ENCODE measurements at places on chromosomes 13 and 19. TPM values are rescaled to one million over a fixed set of nuclear protein-coding genes. Genes with fewer than 3 reads are reported as not detected.

Gene ATXN8OS
- not detected for total RNA-seq

Gene IRGC
- not detected for total RNA-seq

Gene C2CD4C
- total RNA-seq: 0.26 TPM

Gene THSD8
- not detected for total RNA-seq

Gene CYP4F2
- under 0.01 TPM for total RNA-seq

Gene C19orf33
- total RNA-seq: 266 TPM

Gene IGFL2
- total RNA-seq: 2.4 TPM

Gene RNF126
- 42.6 TPM for total RNA-seq

Gene ATP5F1D
- 8.7 TPM for total RNA-seq

Gene DCT
- not detected for total RNA-seq

Gene FAM124A
- total RNA-seq: not detected

Gene NLRP11
- not detected for total RNA-seq

Gene CYP2F1
- total RNA-seq: not detected

Gene FLT1
- under 0.01 TPM for total RNA-seq

Gene CBARP
- 1.2 TPM for total RNA-seq
